Stimulated activated CD8-positive, alpha-beta memory T cell treated with anti-CD3 and anti-CD28 coated beads, Interleukin-4, amount 100 ng/mL, for 1 hour (primary cell): ENCODE measurements at places on chromosomes 1 and 21.

DNA sequence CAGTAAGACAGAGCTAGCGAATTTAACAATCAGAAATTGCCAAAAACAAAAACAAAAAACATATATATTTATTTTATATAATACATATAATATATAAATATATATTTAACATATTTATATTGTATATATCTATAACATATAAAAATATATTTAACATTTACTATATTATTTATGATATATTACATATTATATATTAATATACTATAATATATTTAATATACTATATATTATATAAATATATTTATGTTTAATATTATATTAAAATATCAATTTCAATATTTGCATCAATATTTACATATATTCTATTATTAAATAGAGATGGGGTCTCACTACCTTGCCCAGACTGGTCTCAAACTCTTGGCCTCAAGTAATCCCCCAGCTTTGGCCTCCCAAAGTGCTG, 50.9 kb downstream of the TBX19 start:
- DNase-seq = no peak

GRCh38 chr1:164577291-164577690, 18.3 kb downstream of the PBX1 start:
- no peak for DNase-seq

GRCh38 chr1:29640428-29640785, 404.1 kb downstream of the PTPRU start:
- no peak for DNase-seq

DNA sequence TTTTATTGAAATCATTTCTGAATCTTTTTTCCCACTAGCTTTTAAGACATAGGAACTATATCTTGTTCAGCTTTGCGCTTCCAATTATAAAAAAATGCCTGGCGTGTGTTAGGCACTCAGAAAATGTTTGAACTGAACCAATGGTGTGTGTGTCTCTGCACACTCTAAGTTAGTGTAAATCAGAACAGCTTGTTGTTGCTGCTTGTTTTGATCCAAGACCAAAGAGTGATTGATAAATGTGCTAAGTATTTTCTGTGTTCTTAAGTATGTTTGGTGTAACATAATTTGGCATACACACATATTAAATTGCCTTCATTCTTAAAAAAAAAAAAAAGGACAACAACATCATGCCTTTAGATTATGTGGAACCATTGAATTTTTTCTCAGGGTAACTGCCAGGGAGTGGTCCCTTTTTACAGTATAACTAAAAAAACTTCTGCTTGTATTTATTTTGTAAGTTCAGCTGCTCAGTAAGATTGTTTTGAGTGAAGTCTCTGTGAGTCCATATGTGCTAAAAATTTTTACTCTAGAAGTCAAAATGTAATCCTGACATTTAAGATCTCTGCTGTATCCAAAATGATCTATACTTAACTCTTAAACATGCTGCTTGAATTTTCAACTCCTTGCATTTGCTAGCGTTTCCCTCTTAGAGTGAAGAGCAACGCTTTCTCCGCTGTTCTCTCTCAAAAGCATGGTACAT, 8.7 kb downstream of the CD55 start:
- no peak for DNase-seq

DNA sequence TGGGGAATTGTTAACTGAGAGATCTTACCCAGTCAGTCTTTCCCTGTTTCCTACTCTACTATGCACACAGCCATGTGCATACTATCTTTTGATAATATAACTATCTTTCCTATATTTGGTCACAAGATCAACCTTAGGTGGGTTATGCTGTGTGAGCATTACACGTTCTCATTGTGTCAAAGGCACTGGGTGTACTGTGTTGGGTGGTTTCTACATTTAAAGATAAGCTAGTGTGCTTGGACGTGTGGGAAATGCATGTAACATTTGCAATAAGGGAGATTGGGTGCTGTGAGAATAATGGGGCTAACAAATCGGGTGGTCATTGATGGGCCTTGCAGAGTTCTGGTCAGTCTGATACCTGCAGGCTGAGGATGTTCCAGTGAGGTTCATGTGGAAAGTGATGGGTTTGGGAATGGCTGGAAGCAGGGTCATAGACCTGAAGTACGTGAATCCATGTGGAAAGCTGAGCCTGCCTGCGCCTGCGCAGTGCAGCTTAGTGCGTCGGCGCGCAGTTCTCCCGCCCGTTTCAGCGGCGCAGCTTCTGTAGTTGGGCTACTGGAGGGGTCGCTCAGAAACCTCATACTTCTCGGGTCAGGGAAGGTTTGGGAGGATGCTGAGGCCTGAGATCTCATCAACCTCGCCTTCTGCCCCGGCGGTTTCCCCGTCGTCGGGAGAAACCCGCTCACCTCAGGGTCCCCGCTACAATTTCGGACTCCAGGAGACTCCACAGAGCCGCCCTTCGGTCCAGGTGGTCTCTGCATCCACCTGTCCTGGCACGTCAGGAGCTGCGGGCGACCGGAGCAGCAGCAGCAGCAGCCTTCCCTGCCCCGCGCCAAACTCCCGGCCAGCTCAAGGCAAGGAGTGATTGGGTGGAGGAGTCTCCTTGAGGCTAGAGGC, at the start of gene MSH4:
Gene MSH4 (plus strand): TSS at position 507 of the 897 bp plus-strand sequence. CDS start 104 bp downstream, at position 611.
- no peak for DNase-seq

- DNase-seq = no peak
Measured at GRCh38 chr1:56491441-56491840, 87.9 kb downstream of the PLPP3 start.

GRCh38 chr1:218817691-218818465, 355.8 kb upstream of the LYPLAL1 start:
- no peak for DNase-seq

- DNase-seq = no peak
Measured at GRCh38 chr1:75990686-75991085, 58.5 kb upstream of the ASB17 start.

GRCh38 chr1:22221233-22221780, 78.4 kb upstream of the WNT4 start:
- no peak for DNase-seq

DNA sequence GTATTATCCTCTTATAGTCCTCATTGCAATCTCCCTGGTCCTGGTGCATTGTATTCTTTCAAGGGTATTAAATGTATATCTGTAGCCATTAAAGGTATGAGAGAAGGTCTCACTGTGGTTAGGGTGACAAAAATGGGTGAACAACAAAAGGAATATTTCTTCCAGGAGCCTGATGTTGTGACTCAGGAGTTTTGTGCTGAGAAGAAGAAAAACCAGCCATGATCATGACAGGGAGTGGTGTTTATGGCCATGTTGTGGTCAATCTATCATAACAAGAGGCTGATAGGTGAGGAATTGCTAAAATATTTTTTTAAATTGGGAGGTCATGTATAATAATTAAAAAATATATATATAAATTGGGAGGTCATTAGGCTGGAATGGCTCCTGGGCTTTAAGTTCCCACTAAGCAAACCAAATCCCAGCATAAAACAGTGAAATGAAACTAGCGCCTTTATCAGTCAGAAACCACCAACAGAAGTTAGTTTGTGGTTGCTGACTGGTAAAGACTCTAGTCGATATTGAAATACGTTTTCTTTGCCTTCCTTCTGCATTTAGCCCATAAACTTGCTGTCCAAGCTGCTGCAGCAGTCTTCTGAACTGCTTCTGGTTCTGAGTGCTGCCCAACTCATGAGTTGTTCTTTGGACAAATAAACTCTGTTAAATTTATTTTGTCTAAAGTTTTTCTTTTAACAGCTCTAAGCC, 60.3 kb downstream of the TBX19 start:
- no peak for DNase-seq

DNA sequence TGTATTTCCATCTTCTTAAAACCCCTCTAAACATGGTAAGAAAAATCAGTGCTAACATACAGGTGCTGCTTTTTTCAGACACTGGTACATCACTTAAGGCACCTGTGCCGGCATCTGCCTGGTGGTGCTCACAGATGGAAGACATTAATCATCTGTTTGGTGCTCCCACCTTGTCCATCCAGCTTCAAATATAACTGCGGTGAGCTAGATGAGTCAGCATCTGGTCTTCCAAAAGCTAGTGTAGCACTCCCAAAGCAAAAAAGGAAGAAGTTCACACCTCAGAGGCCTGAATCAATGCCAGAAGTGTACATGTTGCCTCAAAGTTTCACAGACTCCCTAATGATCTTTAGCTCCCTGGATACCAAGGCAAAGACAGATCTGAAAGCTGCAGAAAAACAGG, 44.4 kb downstream of the TM2D1 start:
- DNase-seq = no peak

DNA sequence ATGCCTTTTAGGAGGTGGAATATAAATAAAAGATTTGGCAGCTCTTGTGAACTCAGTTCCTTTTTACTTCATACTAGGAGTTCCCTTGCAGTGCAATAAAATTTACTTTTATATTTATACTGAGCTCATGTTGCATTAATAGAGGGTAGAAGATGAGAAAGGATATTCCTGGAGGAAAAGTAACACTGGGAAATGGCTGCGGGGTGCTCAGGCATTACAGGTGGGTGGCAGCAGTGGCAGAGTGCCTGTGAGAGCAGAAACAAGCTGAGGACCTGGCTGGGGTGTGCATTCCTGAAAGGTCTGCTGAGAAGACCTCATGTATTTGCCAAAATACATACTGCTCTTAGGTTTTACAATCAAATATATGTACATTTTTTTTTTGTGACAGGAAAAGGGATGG, 126.9 kb downstream of the COQ8A start:
- no peak for DNase-seq

GRCh38 chr1:50978852-50979781, 9.1 kb downstream of the CDKN2C start:
- no peak for DNase-seq

- DNase-seq = no peak
Measured at GRCh38 chr1:207948536-207949250, 37.8 kb upstream of the CD34 start.

GRCh38 chr1:19343617-19344350, 31.7 kb downstream of the SLC66A1 start:
- DNase-seq = no peak

DNA sequence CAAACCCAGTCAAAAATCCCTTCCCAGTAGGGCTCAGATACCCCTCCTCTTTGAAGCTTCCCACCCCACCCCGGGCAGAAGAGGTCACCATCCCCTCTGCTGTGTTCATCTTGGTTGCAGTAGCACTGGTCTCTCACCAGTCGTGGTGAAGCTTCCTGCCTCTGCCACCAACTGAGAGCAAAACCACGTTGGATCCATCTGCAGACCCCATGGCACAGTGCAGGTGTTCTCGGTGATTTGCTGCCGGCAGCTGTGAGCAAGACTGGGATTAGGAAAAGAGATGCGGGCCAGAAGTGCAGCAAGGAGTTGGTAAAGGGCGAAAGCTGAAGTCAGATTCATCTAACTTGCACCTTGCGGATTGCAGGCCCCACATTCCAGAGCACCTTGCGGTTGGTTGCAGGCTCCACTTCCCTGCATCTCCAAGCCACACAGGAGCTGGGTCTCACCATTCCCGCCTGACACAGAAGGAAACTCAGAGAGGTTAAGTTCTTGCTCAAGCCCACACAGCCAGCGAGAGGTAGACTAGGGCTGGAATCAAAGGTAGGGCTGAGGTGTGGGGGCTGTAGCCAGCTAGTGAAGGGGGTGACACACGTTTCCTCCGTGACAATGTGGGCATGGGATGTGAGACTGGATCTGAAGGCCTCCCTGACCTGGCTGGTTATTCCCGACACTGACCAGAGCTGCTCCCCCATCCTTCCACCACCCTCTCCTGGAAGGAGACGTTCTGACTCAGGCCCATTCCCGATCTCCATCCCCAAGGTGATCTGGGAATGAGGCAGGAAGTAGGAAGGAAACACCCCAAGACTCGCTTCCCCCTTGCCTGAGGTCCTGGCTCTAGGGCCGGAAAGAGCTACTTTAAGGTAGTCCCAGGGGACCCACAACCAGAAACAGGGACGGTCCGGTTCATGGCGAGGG, 3.3 kb upstream of the FAM110D start:
- DNase-seq = no peak

DNA sequence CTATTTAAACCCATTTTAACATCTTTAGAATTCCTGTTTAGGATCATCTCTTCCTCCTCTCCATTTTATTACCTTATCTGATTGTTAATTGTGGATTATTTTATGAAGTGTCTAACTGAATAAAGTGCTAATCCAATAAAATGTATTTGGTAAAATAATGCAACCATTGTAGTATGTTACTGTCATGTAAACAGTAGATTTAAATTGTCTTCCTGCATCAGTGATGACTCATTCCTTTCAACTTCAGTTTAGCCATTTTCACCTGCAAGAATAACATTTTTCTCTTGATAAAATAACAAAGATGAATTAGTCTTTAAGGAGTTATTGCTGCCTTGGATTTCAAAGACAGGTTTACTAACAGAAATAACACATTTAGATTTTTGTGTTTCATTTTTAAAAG, 5.4 kb downstream of the PPP2R5A start:
- DNase-seq = no peak

GRCh38 chr1:223873044-223873443, 27.3 kb upstream of the TP53BP2 start:
- no peak for DNase-seq

DNA sequence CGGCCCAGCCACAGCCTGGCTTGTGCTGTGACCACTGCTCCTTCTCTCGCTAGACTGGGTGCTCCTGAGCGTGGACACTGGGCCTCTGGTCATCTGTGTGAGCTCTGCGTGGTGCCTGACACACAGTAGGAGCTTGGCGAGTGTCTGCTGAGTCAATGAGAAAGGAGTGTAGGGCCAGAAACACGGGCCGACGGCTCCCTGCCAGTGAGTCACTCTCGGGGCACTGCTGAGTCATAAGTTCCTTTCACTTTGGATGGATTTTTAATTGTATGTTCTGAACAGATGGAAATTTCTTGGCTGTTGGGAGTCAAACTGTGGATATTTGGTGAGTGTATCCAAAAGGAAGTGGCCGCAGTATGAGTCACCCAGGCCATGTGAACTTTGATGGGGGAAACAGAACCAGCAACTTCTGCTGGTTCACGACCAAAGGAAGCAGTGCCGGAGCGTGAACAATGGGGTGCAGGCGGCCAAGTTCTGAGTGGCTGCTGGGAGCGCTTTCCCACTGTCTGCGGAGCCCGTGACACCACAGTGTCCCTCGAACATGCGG, 41.0 kb upstream of the COL18A1 start:
- no peak for DNase-seq

DNA sequence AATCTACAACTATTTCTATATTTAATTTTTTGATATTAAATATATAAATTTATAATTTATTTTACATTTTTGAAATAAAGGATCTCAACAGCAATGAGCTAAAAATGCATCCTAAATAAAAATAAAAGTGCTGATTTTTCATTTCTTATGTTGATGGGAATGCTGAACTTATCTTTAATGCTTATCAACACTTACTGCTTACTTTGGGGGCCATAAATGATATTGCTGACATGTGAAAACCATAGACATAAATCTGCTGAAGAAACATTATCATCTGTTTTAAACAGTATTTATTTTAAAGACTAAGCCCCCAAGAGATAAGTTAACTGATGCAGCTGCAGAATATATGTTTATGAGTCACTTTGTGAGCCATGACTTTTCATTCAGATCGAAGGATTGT, 594.1 kb upstream of the PKN2 start:
- DNase-seq = no peak

- DNase-seq = no peak
Measured at GRCh38 chr21:45499201-45499750, 43.0 kb downstream of the SLC19A1 start.

GRCh38 chr1:241081473-241081872, 275.5 kb downstream of the RGS7 start:
- no peak for DNase-seq
